K562 (cell line): ENCODE measurements at places on chromosomes 11 and 22. TPM values are rescaled to one million over a fixed set of nuclear protein-coding genes. Genes with fewer than 3 reads are reported as not detected.

GRCh38 chr22:36659762-36660509 is 43.6 kb downstream of the CACNG2 start:
- peaks cover 15% of the 10 kb centered on the region for H3K4me1 ChIP-seq
- H3K27ac ChIP-seq: peak overlapping the region; percentile 58; the same call in 2 of the 3 replicates
- peaks cover 10% of the 10 kb centered on the region; the same call in 1 of the 3 replicates for H3K27me3 ChIP-seq
- DNase-seq: peak; percentile 94
- H3K4me3 ChIP-seq: no peak overlapping the region
- H3K36me3 ChIP-seq: no peaks in the 10 kb centered on the region

DNA sequence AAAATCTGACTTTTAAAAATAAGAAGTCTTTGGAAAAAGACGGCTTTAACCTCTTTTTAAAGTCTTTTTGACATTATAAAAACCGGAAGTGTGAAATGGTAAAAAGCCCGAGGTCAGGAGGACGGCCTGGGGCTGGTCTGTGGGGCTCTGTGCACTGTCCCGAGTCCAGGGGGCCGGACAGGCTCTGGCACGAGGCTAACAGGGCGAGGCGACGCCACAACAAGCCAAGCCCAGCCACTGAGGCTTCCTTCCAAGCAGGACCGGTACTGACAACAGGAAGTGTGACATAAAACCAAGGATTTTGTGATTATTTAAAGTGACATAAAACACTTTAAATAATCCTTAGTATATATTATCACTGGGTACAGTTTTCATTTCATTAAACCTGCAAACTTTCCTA is 39.2 kb downstream of the BRD1 start:
- H3K4me1 ChIP-seq: peaks cover 5% of the 10 kb centered on the region; the same call in 2 of the 3 replicates
- DNase-seq: no peak
- H3K27ac ChIP-seq: no peak overlapping the region
- H3K4me3 ChIP-seq: no peak overlapping the region
- no peaks in the 10 kb centered on the region for H3K27me3 ChIP-seq

DNA sequence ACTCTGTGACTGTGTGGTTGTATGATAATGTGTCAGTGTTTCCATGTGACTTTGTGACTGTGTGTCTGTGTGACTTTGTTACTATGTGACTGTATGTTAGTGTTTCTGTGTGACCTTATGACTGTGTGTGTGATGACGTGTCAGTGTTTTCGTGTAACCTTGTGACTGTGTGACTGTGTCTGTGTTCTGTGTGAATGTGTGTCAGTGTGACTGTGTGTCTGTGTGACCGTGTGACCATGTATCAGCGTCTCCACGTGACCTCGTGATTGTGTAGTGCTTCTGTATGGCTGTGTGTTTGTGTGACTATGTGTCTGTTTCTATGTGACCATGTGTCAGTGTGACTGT is 9.5 kb upstream of the PKNOX2 start:
- no peak for DNase-seq
- H3K4me1 ChIP-seq: no peaks in the 10 kb centered on the region
- H3K36me3 ChIP-seq: no peaks in the 10 kb centered on the region
- peaks cover 41% of the 10 kb centered on the region for H3K27me3 ChIP-seq
- no peak overlapping the region for H3K27ac ChIP-seq

GRCh38 chr11:72821221-72821919 is 7.2 kb downstream of the ATG16L2 start:
- H3K27me3 ChIP-seq: no peaks in the 10 kb centered on the region
- peak overlapping the region; percentile 42 for H3K4me3 ChIP-seq
- H3K27ac ChIP-seq: peak overlapping the region; percentile 60; the same call in 1 of the 3 replicates
- peak; percentile 53 for DNase-seq
- H3K36me3 ChIP-seq: no peaks in the 10 kb centered on the region
- peaks cover 6% of the 10 kb centered on the region; the same call in 2 of the 3 replicates for H3K4me1 ChIP-seq

- no peaks in the 10 kb centered on the region for H3K4me1 ChIP-seq
- H3K27ac ChIP-seq: no peak overlapping the region
- peaks cover 25% of the 10 kb centered on the region; the same call in 1 of the 3 replicates for H3K27me3 ChIP-seq
- DNase-seq: no peak
Observed at GRCh38 chr11:69889400-69890318, 70.4 kb upstream of the FGF3 start.

DNA sequence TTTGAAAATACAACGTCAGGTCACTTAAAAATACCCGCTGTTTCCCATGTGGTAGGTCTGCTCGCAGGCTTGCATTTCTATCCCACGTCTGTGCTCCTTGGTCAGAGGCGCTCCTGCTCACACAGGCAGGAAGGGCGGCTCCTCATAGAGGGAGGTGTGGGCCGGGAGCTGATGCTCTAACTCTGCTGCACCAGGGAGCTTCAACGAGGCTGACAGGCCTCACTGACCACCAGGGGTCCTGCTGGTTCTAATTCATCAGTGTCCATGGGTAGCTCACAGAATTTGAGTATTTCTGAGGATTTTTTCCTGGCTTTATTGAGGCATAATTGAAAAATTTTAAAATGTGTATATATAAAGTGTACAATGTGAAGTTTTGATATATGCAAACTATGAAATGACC is 68.5 kb downstream of the PIWIL3 start:
- H3K4me1 ChIP-seq: peaks cover 18% of the 10 kb centered on the region
- H3K27me3 ChIP-seq: no peaks in the 10 kb centered on the region
- no peak overlapping the region for H3K27ac ChIP-seq
- H3K36me3 ChIP-seq: no peaks in the 10 kb centered on the region

GRCh38 chr11:19625438-19625837 is 87.2 kb upstream of the NAV2 start:
- no peak overlapping the region for H3K27ac ChIP-seq
- H3K4me1 ChIP-seq: no peaks in the 10 kb centered on the region
- no peaks in the 10 kb centered on the region for H3K36me3 ChIP-seq
- no peak for DNase-seq
- no peak overlapping the region for H3K4me3 ChIP-seq

GRCh38 chr11:35293699-35294098 is 125.7 kb downstream of the SLC1A2 start:
- no peaks in the 10 kb centered on the region for H3K4me1 ChIP-seq
- H3K27me3 ChIP-seq: no peaks in the 10 kb centered on the region
- H3K36me3 ChIP-seq: no peaks in the 10 kb centered on the region

DNA sequence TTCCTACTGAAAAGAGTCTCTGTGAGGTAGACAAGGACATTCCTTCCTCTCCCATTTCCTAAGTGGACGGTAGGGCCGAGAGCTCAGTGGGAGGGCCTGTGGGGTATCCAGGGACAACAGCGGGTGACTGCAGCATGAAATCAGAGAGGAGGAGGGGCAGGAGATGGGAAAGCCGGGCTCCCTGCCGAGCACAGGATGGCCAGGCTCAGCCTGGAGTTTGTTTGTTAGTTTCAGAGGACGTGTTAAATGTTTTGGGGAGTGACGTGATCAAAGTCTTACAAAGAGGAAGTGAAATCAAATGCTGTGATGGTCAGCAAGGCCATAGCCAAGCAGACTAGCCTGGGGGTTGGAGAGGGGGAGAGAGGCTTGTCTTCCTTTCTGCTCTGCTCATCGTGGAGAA is 152.7 kb downstream of the ADAMTS15 start:
- no peaks in the 10 kb centered on the region for H3K36me3 ChIP-seq
- H3K4me3 ChIP-seq: no peak overlapping the region
- H3K27me3 ChIP-seq: peaks cover 16% of the 10 kb centered on the region
- no peak for DNase-seq

GRCh38 chr11:19389787-19390303 is 149.1 kb upstream of the E2F8 start:
- H3K4me1 ChIP-seq: no peaks in the 10 kb centered on the region
- no peak overlapping the region for H3K4me3 ChIP-seq
- DNase-seq: no peak
- H3K36me3 ChIP-seq: no peaks in the 10 kb centered on the region
- no peak overlapping the region for H3K27ac ChIP-seq
- no peaks in the 10 kb centered on the region; the same call in 2 of the 3 replicates for H3K27me3 ChIP-seq

GRCh38 chr11:17529844-17530185 is 14.4 kb downstream of the USH1C start:
- peaks cover 74% of the 10 kb centered on the region for H3K27me3 ChIP-seq
- DNase-seq: no peak
- no peaks in the 10 kb centered on the region for H3K36me3 ChIP-seq
- no peak overlapping the region for H3K27ac ChIP-seq

Gene KCNK4
- total RNA-seq: not detected in 2 replicates

Gene IGLL1
- total RNA-seq: not detected in 2 replicates

Gene GLYATL1
- total RNA-seq: not detected in 2 replicates

Gene NEFH
- 12.7 and 14.5 TPM in 2 replicates for total RNA-seq

Gene CCDC82
- 16.2 and 16.5 TPM in 2 replicates for total RNA-seq
